Activated naive CD4-positive, alpha-beta T cell (primary cell): ENCODE measurements at places on chromosomes 5 and 9.

- DNase-seq = no peak
Measured at GRCh38 chr5:111143910-111144309, 51.8 kb downstream of the WDR36 start.

- DNase-seq = no peak
Measured at GRCh38 chr5:127802477-127802865, 99.3 kb downstream of the CCDC192 start.

GRCh38 chr9:33310748-33311147, 20.4 kb downstream of the NFX1 start:
- DNase-seq = no peak

DNA sequence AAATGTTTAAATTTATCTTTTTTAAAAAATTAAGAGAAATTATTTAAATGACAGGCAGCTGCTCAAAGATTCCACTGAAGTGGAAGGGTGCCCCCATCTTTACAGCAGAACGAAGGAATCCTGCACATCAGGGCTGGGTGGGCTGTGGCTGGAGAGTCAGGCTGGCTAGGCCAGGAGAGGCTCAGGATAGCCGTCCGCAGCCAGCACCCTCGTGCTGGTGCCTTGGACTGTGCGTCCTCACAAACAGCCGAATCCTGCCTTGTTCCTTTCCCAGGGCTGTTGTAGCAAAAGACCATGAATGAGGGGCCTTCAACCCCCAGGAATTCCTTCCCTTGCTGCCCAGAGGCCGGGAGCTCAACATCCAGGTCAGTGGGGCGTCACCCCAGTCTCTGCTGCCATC, 64.6 kb upstream of the FCN1 start:
- DNase-seq = no peak

DNA sequence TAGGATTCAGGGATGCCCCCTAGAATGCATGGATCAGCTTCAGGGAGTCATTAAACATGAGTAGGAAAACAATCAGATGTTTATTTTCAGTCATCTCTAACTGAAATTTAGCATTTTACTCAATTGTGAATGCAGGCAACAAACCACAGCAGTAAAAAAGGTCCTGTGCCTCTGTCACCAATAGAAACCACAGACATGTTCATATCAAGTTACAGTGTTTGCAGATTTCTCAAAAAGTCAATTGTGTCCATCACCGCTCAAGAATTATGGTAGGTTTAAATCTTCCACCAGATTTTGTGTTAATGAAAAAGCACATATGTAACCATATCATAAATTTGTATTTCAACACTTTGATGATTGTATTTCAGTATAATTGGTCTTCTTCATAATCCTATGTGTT, 68.4 kb upstream of the SLC1A1 start:
- DNase-seq = no peak

GRCh38 chr9:128276574-128277270, 646 bp downstream of the SWI5 start:
- no peak for DNase-seq

DNA sequence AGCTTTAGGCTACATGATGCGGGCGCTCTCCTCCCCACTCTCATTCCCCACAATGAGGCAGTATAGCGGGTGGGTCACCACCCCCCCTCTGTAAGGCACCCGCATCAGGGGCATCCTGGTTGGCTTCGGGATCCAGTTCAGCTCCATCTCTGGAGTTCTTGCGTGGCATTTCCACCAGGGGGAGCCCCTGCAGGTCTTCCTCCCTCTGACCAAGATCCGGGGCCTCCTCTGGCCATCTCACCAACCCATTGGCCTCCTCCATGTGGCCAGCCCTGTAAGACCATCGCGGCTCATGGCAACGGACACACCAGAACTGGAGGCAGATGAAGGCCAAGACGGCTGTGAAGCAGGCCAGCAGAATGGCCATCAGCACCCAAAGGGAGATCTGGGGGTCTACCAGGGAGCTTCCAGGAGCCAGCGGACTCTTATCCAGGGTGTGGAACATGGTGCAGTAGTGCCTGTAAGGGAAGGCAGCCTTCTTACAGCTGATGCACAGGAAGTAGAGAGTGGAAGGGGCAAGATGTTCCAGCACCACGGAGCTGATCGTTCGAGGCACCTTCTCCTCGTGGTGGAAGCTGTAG, 77.0 kb downstream of the CYFIP2 start:
- DNase-seq = no peak

DNA sequence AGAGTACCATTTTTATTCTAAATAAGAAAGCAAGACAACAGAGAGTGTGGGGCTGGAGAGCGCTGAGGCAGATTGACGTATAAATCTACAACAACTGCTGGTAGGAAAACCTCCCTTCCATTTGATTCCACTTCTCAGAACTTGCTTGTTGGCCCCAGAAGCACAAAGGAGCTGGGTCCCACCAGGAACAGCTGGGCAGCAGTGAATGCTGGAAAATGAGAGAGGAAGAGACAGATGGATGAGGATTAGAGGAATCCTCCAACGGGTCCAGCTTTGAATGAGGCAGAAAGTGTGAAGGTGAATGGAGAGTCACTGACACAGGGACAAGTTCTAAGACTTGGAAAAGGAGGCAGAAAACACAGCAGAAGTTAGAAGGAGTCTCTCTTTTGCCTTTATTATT, 14.8 kb downstream of the TAS2R1 start:
- no peak for DNase-seq

GRCh38 chr5:133709209-133709725, 96.9 kb upstream of the FSTL4 start:
- no peak for DNase-seq

GRCh38 chr9:15965246-15965745, 412.5 kb downstream of the CCDC171 start:
- DNase-seq = no peak

DNA sequence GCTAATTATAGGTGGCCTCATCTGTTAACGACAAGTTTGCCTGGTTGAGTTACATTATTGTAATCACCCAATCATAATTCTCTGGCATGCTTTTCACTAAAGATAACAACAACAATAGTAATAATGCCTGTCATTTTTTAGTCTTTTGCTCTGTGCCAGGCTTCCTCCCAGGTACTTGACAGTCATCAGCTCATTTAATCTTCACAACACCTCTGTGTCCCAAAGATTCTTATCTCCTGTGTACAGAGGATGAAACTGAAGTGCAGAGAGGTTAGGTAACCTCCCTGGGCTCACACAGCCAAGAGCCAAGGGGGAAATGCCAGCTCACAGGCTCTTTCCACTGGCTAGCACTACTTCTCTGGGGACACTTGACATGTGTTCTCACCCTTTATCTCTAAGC, 77.5 kb downstream of the DAB2IP start:
- DNase-seq = no peak

GRCh38 chr9:107332883-107333282, 49.8 kb downstream of the RAD23B start:
- no peak for DNase-seq

GRCh38 chr5:109136906-109137305, 272.9 kb downstream of the PJA2 start:
- no peak for DNase-seq

GRCh38 chr9:131722255-131722654, 17.6 kb downstream of the RAPGEF1 start:
- no peak for DNase-seq

DNA sequence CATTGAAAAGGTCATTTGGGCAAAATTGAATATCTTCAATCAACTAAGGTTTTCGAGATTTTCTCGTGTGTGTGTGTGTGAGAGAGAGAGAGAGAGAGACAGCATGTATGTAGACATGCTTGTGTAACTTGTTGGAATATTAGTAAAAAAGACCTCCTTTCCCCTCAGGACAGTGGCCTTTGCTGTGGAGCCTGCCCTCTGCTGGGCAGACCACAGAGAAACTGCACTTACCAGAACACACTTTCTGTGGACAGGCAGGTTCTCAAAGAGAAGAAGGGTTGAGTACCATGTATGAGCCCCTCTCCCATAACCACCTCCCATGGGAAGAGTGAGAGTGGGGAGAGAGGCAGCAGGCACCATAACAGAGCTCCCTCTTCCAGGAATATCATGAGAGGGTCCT, 45.6 kb downstream of the CFAP90 start:
- no peak for DNase-seq

DNA sequence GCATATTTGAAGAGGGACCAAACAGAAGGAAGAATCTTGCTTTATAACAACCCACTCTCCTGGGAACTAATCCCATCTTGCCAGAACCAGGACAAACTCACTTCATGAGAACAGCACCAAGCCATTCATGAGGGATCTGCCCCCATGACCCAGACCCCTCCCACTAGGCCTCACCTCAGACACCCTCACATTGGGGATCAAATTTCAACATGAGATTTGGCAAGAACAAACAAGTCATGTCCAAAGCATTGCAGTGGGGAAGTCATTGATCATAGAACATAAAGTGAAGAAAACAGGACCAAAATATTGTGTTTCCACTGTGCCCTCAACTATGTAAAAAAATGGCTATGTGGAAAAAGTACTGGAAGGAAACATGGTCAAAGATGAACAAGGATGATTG, 43.9 kb downstream of the MAP1B start:
- no peak for DNase-seq
